Activated T-cell treated with anti-CD3 and anti-CD28 coated beads for 48 hours (primary cell): ENCODE measurements at places on chromosomes 16 and 17.

DNA sequence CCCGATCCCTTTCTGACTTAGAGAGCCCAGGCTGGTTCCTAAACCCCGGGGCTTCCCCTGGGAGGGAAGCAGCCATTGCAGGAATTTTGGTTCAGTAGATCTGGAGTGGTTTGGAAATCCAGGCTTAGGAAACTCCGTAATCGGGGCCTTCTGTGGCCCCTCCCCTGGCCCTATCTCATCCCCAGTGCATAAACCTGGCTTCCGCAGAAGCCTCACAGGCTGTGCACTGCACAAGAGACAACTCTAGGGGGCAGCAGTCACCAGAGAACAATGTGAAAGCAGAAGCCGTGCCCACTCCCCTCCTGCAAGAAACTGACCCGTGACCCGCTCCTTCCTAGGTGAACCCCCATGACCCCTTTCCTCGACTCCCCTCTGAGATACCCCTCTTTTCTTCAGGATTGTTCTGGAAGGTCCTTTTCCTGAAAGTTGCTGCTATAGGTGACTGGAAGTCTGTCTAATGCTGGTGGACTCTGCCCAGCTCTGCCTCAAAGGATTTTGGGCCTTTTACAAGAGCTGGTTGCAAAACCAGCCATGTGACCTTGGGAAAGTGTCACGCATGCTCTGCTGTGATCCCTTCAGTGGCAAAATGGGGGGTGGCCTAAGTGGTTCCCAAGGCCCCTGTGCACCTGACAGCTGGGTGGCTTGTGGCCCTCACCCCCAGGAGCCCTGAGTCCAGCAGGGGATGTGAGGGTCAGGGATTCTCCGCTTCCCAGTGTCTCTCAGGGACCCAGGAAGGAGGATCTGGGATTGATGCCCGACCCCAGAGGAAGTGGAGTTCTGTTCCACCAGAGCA is 14.4 kb downstream of the GUCY2D start:
- peak; percentile 51 for DNase-seq

- no peak for DNase-seq
Measured at GRCh38 chr16:69924777-69925191, 26.4 kb upstream of the CLEC18A start.

GRCh38 chr16:2048116-2048543 is 345 bp downstream of the TSC2 start:
- DNase-seq, result no peak

GRCh38 chr17:78117027-78117981 is 11.3 kb downstream of the TMC6 start:
- DNase-seq, result no peak

GRCh38 chr17:81825841-81826466 is 7.1 kb downstream of the MCRIP1 start:
- no peak for DNase-seq

DNA sequence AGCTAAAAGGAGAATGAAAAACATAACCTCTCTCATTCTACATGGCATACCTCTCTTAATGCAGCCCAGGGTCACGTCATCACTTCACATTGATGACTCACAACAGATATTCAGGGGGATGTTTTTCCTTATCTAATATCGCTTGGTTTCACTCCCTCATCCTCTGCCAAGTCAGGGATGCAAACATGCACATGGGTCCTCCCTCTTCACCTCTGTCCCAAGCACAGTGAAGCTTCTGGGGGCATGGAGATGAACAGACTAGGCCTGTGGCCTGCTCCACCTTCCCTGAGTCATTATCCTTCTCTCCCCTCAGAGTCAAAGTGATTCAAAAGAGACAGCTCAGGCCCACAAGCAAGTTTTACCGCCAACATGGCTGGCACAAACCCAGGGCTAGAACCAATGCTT is 2.3 kb upstream of the MT2A start:
- no peak for DNase-seq

- no peak for DNase-seq
Measured at GRCh38 chr17:74773414-74773813, 2.7 kb downstream of the NAT9 start.

GRCh38 chr17:27578718-27579085 is 52.3 kb upstream of the LGALS9 start:
- DNase-seq, result peak; percentile 64

- no peak for DNase-seq
Measured at GRCh38 chr16:81238296-81239011, at the start of gene BCO1. BCO1 (plus strand) TSS chr16:81238689; CDS start chr16:81238909, 220 bp downstream.

- DNase-seq, result no peak
Measured at GRCh38 chr17:31099016-31099415, 4.2 kb downstream of the NF1 start.

DNA sequence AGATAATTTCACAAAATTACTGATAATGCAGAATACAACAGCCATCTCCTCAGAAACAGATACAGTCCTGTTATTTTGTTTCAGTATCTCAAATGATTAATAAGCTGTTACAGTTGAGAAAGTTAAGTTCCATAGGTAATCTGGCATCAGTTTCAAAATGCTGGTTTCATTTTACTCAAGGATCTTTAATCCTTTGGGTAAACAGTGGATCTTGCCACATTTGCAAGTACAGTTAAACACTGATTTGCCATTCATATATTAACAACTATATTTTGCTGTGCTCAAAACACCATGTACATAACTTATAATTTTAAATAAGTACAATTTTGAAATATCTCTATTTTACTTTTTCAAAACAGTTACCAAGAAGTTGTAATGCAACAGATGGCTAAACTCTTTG is 31.2 kb downstream of the RPGRIP1L start:
- DNase-seq, result no peak

DNA sequence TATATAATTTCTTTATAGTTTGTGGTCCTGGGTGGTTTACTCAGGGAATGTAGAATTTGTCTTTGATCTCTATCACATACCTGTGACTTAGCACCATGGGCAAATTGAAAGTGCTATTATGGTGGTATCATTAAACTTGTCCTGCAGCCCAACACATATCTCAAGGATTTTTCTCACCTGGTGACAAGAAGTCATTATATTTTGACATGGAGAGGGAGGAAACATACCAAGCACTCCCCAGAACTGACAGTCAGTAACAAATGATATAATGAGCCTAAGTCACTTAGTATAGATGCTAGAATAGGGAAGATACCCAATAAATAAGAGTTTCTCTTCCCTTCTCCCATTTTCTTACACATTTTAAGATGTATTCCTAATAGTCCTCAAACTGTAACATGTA is 805.5 kb upstream of the KIF2B start:
- DNase-seq, result no peak

- DNase-seq, result no peak
Measured at GRCh38 chr16:27421961-27422740, 20.2 kb downstream of the IL21R start.

DNA sequence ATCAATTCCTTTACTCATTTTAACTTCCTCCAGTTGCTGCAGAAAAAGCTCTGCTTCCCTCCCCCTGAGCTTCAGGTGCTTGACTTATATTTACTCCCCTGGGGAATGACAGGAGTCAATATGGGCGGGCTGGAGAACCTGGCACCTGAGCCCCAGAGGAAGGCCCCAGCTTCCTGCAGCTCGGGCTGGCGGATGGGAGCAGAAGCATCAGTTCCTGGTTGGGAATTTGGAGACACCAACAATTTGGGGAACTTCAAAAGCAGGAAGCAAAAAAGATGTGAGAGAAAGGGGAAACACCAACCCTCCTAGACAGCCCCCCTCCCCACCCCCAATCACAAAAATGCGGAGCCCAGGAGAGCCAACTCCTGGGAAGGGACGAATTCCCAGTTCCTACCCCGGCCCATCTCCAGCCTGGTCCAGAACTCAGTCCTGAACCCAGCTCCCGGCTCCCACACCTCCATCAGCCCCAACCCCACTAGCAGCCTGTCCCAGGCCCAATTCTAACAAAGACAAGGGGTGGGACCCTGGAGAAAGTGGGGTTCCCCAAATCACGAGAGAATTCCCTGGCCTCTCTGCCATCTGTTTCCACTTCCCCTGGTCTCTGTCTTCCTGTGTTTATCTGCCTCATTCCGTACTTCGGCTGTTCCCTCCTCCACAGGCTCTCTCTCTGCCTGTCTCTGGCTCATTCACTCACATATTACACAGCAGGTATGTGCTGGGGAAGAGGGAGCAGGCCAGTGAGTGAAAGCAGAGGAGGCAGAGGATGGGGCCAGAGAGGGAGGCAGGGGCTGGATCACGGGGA is 16.2 kb upstream of the ASGR2 start:
- no peak for DNase-seq

DNA sequence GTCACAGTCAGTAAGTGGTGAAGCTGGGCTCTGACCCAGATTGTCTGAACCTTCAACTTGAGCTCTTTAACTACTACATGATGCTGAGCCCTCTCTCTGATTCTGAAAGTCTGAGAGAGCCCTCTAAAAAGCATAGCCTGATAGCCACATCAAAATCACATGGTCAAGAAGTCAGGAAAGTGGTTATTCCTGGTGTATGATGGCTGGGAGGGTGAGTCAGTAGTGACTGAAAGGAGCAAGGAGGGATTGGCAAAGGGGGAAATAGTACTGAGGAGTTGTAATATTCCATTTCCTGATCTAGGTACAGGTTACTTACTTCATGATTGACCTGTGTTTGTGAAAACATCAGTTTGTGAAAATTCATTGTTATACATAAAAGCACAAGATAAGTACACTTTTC is 89.1 kb downstream of the SSH2 start:
- no peak for DNase-seq

DNA sequence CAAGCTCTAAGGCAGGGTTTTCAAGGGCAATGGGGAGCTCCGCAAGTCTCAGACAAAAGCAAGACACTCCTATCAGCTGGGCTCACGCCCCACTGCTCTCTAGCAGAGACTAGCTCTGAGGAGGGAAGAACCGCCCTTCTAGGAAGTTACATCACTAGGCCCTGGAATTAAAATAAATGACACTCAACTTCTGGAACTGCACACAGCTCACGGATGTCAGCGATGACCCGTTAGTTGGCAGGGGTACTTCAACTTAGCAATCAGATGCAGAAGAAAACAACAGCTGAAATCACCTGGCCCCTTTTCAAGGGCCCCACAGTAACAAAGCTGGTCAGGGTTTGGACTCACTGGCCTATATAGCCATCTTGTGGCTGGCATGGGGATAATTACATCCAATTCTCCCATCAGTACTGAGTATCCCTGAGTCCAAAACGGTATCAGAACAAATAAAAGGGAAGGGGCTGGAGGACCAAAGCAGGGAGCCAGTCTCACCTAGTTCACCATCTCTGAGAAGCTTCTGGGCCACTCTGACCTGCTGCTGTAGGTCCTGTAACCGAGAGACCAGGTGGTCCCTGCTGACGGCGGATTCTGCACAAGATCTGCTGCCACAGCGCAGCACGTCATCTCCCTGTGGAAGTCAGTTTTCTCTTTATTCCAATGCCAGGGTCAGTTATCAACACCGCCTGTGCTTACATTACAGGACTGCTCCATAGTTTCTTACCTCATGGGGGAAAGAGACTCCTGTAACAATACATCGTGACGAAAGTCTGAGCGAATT is 22.2 kb downstream of the SERPINF1 start:
- no peak for DNase-seq

- DNase-seq, result no peak
Measured at GRCh38 chr16:65769776-65770438, 596.6 kb upstream of the CDH5 start.

DNA sequence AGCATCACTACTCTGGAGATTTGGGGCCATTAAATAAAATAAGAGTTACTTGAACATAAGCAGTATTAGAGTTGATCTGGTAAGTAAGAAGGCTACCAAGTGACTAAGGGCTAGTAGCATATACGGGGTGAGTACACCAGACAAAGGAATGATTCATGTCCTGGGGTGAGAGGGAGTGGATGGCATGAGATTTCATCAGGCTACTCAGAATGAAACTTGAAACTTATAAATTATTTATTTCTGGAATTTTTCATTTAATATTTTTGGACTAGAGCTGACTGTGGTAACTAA is 2.3 kb downstream of the SLFN5 start:
- no peak for DNase-seq

DNA sequence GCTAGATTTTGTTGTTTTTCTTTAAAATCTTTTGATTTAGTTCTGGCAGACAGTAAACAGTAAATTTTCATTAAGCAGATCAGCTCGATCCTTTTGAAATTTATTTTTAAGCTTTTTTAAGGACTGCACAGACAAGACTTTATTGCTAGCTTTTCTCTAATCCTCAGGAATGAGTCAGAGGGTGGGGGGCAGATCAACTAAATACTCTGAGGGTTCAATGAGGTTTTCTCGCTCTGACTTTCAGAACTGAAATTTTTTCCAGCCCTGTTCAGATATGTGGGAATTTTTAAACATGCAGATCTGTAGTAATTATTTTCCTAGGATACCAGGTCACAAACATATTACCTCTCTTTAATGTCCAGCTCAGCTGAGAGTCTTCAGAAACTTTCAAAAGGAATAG is 977.2 kb downstream of the CDH11 start:
- DNase-seq, result no peak

GRCh38 chr16:28981517-28981916 is 3.3 kb upstream of the LAT start:
- DNase-seq, result peak; percentile 55

GRCh38 chr17:79619636-79620206 is 8.9 kb upstream of the RBFOX3 start:
- no peak for DNase-seq

- DNase-seq, result no peak
Measured at GRCh38 chr16:66692341-66692740, 4.2 kb downstream of the CMTM4 start.

DNA sequence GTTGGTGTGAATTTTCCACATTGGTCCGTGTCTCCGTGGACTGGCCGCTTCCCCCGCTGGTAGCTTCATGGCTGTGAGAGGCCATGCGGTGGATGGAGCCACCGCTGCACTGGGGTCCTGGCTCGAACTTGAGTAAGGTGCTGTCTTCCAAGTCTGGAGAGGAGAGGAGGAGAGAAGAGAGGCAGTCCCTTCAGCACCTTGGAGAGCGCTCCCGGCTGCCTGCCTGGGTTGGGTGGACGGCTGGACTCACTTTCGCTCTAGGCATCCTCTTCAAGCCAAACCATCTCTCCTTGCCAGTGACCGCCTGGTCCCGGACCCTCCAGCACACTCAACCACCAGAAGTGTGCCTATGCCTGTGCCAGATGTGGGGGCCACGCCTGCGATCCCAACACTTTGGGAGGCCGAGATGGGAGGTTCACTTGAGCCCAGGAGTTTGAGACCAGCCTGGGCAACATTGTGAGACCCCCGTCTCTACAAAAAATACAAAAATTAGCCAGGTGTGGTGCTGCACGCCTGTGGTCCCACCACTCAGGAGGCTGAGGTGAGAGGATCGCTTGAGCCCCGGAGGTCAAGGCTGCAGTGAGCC is 6.2 kb downstream of the JPH3 start:
- DNase-seq, result peak; percentile 21

DNA sequence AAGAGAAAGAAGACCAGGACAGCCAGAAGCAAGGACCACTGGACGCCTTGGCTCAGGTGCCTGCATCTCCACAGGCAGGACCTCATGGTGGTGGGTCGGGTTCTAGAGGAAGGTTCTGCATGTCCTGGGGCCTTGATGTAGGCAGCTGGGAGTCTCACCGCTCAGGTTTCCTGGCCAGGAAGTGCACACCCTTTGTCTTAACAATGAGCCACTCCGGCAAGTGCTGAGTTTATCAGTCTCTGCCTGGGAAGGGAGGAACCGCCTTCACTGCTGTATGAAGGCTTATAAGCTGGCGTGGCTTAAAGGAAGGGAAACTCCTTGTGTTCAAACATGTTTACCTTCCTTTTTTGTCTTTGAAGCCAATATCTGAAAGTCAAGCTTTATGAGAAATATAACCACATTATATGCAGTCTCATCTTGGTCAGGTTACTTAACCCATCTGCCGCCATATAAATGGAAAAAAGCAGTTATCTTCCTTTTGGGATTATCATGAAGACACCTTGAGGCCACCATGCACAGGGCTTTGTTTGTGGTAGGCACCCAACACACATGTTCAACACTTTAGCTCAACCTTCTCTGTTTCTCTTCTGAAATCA is at the start of gene ST6GALNAC1:
TSS of gene ST6GALNAC1 (minus strand) at position 205 of the 596 bp plus-strand sequence. CDS start at position 86, 119 bp downstream.
- DNase-seq, result no peak
